ENCODE measurements at places on chromosomes 7 and 10.

- DNase-seq = no peak
Observed at GRCh38 chr7:42159130-42159529, 77.9 kb downstream of the GLI3 start.

GRCh38 chr7:148609045-148609725, 18.6 kb downstream of the C7orf33 start:
- no peak for DNase-seq

DNA sequence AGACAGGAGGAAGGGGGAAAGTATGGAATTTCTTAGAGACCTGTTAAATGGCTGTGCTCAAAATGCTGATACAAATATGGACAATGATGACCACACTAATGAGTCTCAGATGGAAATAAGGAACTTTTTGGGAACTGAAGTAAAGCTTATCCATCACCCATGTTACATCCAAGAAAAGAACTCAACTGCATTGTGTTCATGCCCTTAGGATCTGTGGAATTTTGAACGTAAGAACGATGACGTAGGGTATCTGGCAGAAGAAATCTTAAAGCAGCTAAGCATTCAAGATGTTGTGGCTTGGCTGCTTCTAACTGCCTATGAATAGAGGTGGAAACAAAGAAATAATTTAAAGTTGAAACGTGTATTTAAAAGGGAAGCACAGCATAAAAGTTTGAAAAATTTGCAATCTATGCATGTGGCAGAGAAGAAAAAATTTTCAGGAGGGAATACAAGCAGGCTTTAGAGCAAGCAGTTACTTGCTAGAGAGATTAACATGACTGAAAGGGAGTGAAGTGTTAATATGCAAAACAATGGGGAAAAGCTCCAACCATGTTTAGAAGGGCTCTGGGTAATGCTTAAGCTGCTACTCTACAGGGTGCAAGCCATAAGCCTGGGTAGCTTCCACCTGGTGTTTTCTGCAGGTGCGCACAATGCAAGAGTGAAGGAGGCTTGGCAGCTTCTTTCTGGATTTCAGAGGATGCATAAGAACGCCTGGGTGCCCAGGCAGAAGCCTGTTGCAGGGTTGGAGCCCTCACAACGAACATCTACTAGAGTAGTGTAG, 499.7 kb upstream of the SEMA3D start:
- no peak for DNase-seq

DNA sequence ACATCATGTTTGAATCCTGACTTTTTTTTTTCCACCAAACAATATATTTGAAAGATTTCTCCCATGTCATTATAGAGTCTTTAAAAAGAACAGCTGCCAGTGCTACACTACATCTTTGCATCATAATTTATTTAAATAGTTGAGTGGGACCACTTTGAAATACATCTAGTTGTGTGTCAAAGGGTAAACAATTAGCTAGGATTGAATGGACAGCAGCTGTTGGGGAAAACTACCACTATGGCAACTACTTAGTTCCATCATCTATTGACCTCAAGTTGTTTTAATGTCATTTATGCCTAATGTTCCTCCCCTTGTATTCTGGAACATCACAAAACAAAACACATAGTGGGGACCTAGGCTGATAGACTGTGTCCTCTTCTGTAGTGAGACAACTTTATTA, 985.1 kb downstream of the SORCS1 start:
- no peak for DNase-seq

DNA sequence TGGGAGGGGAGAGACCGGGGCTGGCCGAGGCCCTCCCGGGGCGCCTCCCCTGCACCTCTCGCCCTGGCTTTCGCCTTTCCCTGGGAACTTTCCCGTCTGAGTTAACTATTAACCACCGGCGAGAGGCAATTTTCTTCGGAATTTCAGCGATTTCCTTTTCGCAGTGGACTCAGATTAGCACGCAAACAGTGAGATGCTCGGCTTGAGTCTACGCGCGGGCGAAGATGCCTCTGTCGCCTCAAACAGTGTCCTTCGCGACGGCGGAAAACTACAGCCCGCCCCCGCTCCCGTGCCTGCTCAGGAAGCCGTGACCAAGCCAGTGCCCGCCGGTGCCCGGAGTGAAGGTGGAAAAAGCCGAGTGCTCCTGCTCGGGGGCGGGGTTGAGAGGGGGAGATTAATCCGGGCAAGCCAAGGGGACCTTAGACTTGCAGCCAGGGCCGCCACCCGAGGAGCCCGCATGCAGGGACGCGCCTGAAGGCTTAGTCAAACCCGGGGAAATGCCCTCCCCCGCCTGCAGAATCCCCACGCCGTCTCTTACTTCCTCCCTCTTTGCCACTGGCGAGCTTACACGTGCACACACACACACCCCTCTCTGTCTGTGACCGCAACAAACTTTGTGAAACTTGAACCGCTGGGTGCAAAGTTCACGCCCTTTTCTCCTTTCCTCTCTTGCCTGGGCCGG, 14.5 kb upstream of the PAX2 start:
- DNase-seq = no peak

- DNase-seq = no peak
Observed at GRCh38 chr10:79346012-79346340, 1.3 kb upstream of the PPIF start.

DNA sequence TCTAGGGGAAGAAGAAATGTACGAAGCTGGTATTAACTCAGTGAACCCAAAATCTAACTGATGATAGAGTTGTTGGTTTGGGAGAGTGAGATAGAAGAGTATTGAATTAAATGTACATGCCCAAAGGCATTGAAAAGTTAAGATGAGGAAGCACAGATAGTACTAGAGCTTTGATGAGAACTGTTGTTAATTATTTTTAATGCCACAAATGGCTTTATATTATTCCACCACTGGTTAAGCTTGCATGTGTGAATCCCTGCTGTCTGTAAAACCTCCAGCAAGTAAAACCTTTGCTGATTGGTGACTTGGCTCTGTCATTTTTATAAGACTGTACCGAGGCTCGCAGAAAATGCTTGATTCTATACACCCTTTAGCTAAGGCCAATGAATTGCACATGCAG, 382.7 kb upstream of the LRGUK start:
- no peak for DNase-seq

DNA sequence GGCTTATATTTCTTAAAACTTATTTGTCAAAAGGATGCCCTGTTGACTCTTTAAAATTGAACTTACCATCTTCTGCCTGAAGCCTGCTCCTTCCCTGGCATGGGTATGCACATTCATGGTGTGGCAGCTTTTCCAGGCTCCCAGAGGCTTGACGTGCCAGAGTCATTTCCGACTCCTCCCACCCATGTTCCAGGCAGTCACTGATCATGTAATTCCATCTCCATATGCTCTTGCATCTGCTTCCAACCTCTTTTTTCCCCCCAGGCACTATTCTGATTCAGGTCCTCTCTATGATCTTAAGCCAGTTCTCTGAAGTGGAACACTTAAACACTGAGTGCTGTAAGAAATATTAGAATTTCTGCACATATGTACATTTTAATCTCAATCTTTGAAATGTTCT, 82.2 kb downstream of the CFAP58 start:
- no peak for DNase-seq

GRCh38 chr7:82445271-82445670, 1.7 kb upstream of the CACNA2D1 start:
- no peak for DNase-seq

DNA sequence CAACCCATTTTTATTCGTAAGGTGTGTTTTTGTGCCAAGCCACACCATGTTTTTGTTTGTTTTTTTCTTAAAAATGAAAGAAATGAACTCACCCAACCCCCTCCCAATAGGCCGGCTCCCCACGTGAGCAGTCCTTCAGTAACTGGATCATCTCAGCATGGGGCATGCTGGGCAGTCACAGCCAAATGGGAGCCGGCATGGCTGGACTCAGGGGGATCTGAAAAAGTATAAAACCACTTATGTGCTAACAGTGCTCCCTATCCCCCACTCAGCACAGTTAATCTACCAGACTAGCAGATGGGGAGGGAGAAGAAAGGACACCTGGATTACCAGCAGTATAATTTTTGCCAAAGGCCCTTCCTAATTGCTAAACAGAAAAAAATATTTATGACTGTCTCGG, 39.3 kb downstream of the BAZ1B start:
- DNase-seq = no peak

- DNase-seq = no peak
Observed at GRCh38 chr7:42479816-42480633, 243.0 kb upstream of the GLI3 start.

GRCh38 chr7:50310956-50311355, 6.4 kb downstream of the IKZF1 start:
- DNase-seq = no peak

GRCh38 chr10:74681917-74682627, 144.3 kb upstream of the KAT6B start:
- no peak for DNase-seq

DNA sequence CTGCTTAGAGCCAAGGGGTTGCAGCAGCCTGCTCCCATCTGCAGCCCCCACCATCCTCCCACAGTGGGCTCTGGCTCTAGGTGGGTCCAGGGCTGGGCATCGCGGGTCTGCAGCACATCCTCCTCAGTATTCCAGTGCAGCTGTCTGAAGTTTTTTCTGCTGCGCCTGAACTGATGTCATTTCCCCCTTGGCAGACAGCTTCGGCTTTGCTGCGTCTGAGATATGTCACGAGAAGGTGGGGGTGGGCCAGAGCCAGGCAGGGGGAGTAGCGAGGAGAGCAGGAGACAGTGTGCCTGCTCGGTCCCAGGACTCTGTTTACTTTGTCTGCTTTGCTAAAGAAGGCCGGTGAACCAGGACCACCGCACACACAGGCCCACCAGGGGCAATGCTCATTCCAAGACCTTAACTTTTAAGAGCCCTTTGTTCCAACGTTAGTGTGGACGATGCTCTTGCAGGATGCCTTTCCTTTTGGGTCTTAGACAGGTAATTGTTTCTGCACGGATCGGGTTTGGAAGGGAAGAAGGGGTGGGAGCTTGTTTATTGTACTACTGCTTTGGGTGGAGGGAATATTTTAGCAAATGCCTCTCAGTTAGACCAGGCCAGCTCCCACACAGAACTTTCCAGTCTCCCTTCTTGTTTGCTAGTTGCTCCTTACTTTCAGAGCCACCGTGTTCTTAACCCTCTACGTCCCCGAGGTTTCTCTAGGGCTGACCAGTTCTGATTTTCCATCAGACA, 32.4 kb downstream of the WBP1L start:
- no peak for DNase-seq

GRCh38 chr7:133676805-133677370, 424.0 kb downstream of the EXOC4 start:
- no peak for DNase-seq

GRCh38 chr7:78389022-78389421, 590.4 kb downstream of the PHTF2 start:
- DNase-seq = no peak

GRCh38 chr10:26269754-26270153, 53.2 kb downstream of the GAD2 start:
- no peak for DNase-seq

GRCh38 chr10:33807531-33808359, 473.3 kb upstream of the NRP1 start:
- no peak for DNase-seq

DNA sequence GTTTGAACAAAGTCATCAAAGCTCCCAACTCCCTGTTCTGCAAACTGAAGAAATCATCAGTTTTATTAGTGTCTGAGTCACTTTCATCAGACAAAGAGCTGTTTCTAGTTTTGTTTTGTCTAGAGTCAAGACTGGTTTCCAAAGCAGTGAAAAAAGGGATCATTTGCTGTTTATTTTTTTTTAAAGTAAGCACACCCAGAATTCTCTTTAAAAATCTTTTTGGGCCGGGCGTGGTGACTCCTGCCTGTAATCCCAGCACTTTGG, 972.0 kb upstream of the CELF2 start:
- DNase-seq = no peak

- DNase-seq = no peak
Observed at GRCh38 chr7:77217474-77218185, 18.0 kb upstream of the FGL2 start.

DNA sequence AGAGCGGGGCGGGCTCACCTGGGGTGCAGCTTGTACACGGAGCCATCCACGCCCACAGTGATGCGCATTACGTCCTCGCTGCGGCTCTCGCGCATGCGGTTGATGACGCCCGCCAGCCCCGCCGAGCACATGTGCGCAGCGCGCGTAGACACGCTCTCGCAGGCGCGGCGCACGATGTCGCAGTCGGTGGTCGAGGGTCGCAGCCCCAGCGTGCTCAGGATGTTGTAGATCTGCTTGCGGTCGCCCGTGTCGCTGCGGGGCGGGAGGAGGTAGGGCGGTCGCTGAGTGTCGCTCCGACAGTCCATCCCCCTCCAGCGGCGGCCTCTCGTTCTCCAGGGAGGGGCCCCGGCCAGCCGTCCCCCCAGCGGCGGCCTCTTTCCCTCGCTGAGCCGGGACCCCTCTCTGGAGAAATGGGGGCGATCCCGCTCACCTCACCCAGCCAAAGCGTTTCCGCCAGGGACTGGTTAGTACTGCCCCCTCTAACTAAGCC, 4.4 kb upstream of the MYL7 start:
- peak; percentile 36 for DNase-seq

DNA sequence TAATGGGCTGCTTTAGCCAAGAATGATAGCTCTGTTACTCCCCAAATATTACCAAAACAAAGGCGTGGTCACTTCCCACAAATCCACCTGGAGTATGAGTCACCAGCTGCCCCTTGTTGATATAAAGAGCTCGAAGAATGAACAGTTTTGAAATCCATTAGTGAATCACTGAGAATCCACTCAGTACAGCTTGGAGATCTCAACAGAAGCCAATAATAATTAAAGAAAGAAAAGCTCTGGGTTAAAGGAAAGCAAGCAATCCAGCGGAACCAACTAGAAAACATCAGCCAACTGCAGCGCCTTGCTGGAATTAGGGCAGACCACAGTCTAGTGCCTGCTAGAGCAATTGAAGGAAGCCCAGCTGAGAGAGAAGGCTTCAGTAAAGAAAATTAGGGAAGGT, 576.0 kb upstream of the C7orf33 start:
- no peak for DNase-seq

- no peak for DNase-seq
Observed at GRCh38 chr7:55538538-55538937, 33.8 kb downstream of the VOPP1 start.

GRCh38 chr7:155729847-155730246, 82.4 kb downstream of the SHH start:
- DNase-seq = no peak

- no peak for DNase-seq
Observed at GRCh38 chr10:63375458-63375857, 90.3 kb downstream of the JMJD1C start.

- no peak for DNase-seq
Observed at GRCh38 chr7:73717025-73717807, 2.3 kb downstream of the STX1A start.

- no peak for DNase-seq
Observed at GRCh38 chr7:27581119-27581518, 81.6 kb downstream of the HIBADH start.
